ENCODE measurements at places on chromosomes 3 and 15.

GRCh38 chr15:68091743-68092142 is 37.6 kb downstream of the PIAS1 start:
- DNase-seq: no peak

DNA sequence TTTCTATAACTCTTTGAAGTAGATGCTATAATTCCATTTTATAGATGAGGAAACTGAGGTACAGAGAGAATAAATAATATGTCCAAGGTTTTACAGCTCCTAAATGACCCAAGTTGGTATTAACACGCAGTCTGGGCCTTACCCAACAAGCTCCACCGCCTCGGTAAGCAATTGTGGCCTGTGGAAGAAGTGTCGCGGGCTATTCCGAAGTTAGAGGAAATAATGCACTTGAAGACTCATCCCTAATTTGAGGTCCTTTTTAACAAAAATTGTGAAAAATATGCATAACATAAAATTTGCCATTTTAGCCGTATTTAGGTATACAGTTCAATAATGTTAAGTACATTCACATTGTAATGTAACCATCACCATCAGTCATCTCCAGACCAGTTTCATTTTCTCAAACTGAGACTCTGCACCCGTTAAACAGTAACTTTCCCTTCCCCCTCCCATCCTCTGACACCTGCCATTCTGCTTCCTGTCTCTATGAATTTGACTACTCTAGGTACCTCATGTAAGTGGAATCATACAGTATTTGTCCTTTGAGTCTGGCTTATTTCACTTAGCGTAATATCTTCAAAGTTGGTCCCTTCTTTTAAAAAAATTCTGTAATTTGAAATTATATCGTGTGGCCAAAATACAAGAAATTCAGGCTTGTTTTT is 18.2 kb downstream of the IDH3A start:
- no peak for DNase-seq

DNA sequence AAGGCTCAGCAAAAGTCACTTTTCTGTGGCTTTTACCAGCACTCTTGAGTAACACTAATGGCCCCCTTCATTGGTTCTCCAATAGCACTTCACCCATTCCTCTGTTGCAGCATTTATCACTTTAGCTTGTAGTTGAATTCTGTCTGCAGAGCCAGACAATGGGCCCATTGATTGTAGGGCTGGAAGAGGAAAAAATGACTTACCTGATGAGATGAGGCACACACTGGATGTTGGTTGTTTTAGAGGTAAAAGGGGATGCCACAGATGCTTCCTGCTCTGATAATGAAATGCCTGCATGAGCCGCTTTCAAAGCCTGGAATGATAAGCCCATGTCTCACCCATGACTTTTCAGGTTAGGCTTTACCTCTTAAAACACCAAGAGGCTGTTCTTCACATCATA is 64.3 kb downstream of the PLAAT1 start:
- no peak for DNase-seq

GRCh38 chr15:40051616-40052415 is 12.8 kb upstream of the SRP14 start:
- no peak for DNase-seq

- DNase-seq: no peak
Measured at GRCh38 chr15:69480932-69481331, 28.3 kb downstream of the RPLP1 start.

DNA sequence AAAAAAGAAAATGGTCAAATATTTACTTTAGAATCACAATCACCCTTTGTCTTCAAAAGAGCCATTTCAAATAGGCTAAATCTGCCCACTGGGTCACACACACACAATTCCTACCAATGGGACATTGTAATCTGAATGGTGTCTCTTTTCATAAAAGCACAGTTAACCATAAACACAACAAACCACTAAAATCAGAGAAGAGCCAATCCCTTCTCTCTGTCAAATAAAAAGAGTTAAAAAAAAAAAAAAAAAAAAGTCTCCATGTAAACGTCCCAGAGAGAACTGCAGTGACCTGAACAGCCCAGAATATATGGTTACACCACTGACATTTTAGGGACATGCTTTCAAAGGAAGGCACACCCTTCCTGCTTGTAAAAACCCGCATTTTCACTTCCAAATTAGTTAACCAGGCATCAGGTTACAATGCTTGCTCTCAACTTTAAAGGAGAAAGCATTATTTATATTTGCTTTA is 63.7 kb downstream of the PRICKLE2 start:
- DNase-seq: no peak

DNA sequence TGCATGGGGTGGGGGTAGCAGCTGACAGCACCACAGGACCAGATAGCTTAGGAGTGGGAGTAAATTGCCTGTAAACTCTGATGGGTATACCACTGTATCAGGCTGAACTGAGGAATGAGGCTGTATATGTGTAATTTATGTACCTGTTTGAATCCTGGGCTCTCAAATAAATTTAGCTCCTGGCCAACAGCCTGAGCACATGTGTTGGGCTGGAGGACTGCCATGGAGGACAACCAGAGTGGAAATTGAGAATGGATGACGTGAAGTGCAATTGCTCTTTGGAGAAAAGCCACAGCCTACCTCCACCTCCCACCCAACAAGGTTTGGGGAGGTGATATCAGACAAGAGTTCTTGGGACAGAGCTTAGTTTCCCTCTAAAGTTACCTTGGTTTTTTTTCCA is 328.6 kb upstream of the PROK2 start:
- DNase-seq: no peak

DNA sequence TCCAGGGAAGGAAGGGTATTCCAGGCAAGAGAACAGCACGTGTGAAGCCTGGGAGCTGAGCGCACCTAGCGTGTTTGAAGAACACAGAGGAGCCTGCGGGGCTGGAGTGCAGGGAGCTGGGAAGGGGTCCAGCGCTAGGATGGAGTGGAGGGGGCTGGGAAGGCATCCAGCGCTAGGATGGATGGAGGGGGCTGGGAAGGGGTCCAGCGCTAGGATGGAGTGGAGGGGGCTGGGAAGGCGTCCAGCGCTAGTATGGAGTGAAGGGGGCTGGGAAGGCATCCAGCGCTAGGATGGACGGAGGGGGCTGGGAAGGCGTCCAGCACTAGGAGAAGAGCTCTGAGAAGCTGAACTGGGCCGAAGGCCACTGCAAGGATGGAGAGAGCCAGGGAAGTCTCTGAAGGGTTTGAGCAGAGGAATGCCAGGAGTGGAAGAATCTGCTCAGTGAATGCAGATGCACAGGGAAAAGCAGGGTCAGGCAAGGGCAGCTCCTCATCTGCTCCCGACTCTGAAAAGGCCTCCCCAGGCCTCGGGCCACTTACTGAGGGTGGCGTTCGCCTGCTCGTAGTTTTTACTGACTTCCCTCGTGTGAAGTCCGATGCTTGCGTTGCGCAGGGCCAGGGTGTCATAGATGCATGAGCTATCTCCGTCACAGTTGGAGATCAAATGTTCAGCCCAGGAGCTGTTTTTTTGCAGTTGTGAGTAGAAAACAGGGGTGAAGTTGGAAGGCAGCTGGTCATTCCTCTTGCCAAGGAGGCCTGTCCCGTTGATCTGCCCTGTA is 39.8 kb downstream of the MUC20 start:
- DNase-seq: peak; percentile 93

DNA sequence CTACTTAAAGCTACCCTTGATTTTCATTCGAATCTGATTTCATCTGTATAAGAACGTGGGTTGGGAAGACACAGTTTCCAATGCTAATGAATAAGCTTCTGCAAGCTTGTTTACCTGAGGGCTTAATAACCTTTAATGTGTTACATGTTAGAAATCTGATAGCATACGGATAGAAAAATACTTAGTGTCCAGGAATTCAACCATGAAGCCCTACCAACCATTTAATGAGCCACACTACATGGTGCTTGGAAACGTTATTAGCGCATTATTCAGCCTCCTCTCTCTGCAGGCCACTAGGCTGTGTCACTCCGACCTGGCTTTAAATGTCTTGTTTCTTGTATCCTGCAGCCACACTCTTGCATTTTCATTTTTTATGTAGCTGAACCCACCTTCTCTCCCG is 1.6 kb downstream of the FAM81A start:
- DNase-seq: no peak

DNA sequence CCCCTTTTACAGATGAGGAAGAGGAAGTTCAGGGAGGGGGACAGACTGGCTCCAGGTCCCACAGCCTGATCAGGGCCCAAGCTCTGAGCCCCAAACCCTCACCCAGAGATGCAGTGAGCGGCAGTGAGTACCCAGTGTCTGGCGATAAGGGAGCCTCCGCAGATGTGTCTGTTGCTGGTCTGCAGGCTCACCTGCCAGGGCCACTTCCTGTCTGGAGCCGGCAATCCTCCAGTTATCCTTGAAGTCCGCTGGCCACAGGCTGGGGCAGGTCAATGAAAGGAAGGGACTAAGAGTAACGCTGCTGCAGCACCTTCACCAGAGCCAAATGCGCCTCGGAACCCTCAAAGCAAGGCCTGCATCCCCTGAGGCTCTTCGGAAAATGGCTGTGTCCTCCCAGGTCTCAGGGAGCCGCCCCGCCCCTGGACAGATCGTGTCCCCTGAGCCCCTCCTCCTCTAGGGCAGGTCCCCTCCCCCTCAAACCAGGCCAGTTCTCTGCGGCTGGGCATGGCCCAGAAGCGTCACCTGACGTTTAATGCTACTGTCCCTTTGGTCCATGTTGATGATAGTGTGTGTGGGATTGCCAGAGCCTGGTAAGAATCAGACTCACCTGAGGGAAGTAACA is 51.5 kb downstream of the MYL3 start:
- no peak for DNase-seq

GRCh38 chr3:113249111-113249510 is 37.8 kb downstream of the BOC start:
- no peak for DNase-seq

GRCh38 chr3:20563251-20563650 is 377.2 kb upstream of the SGO1 start:
- DNase-seq: no peak

- DNase-seq: peak; percentile 60
Measured at GRCh38 chr3:66598168-66598567, 97.3 kb upstream of the LRIG1 start.

- no peak for DNase-seq
Measured at GRCh38 chr3:37580237-37580636, 281.4 kb upstream of the CTDSPL start.

DNA sequence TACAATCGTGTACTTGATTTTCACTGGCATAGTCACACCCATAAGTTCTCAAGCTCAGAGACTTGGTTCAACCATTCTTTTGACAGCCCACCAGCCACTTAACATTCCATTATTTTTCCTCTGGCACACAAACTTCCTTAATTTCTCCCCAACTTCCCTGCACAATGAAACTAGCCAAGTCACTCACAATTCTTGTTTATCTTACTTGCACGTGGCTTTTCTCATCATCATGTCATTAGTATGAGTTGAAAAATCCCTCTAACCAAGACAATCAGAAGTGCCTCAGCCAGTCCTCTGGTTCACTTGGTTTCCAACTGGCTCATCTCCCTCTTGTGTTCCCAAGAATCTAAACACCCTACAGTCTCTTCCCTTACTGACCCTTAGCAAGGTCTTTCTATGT is 110.5 kb upstream of the PTPRG start:
- DNase-seq: no peak

DNA sequence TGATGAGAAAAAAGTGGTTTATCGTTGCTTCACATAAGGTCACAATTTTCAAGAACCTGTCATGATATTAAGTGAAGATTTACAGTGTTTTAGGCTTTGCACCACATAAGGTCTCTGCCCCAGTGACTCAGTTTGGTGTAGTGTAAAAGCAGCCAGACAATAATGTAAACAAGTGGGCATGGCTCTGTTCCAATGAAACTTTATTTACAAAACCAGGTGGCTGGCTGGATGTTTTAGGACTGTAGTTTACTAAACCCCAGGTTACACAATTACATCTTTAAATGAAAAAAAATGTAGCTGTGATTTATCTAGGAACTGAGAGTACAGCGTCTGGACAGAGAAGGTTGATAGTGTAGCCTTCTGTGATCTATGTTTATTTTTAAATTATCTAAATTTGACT is 9.7 kb upstream of the FBXL22 start:
- no peak for DNase-seq

DNA sequence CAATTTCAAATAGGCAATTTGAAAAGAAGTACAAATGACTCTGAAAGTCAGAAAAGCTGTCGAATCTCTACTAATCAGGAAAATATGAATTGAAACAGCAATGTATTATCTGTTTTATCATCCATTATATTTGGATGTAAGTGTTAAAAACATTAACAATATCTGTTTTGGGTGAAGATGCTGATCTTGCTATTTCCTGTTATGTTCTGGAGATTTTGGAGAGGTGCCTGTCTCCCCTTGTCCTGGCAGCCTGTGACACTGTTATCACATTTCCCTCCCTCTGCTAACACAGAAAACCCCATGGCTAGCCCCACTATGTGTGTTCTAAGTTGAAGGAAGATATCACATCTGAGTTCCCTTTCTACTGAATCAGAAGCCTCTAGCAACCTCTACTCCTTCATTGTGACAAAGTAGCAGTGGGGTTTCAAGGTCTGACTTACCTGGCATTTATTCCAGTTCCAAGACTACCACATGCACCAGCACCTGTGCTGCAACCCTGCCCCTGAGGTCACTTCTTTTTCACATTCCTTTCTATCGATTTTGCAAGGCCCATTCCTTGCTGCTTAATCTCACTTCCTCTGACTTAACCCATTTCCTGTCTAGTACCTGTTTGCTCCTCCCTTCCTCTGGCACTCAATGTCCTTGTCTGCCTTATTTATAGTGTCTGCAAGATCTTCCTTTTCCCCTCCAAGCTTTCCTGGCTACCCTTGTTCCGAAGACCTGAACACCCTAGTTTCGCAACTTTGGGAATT is 95.5 kb upstream of the COL8A1 start:
- DNase-seq: no peak

GRCh38 chr3:186180151-186180550 is 71.3 kb upstream of the ETV5 start:
- no peak for DNase-seq

GRCh38 chr3:67884345-67884744 is 229.9 kb upstream of the SUCLG2 start:
- DNase-seq: no peak

GRCh38 chr3:135532021-135532420 is 433.5 kb upstream of the PPP2R3A start:
- DNase-seq: no peak

DNA sequence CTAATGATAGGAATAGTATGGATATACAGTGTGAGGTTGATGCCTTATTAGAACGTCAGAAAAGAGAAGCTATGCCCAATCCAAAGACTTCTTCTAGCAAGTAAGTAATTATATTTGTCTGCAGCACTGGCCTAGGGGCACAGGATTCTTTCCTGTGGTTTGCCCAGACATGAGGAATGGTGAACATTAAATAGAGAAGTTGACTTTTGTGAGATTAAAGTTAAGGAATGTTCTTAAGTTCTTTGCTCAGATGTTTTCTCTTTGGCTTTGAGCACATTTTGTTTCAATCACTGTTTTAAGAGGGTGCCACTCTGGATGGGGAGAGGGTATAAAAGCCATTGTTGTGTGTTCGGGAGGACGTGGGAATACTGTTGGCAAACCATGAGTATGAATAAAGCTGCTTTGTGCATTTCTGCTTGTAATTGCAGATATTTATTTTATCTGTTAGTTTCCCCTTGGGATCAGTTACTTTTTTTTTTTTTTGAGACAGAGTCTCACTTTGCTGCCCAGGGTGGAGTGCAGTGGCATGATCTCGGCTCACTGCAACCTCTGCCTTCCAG is 8.3 kb downstream of the KIF23 start:
- no peak for DNase-seq

GRCh38 chr3:12868039-12869034 is 27.0 kb upstream of the RPL32 start:
- DNase-seq: peak; percentile 11

Measured in NCI-H446 (cell line).